ENCODE measurements at places on chromosomes 5 and 9.

- no peak for DNase-seq
Observed at GRCh38 chr5:110414360-110414759, 312.1 kb downstream of the TMEM232 start.

DNA sequence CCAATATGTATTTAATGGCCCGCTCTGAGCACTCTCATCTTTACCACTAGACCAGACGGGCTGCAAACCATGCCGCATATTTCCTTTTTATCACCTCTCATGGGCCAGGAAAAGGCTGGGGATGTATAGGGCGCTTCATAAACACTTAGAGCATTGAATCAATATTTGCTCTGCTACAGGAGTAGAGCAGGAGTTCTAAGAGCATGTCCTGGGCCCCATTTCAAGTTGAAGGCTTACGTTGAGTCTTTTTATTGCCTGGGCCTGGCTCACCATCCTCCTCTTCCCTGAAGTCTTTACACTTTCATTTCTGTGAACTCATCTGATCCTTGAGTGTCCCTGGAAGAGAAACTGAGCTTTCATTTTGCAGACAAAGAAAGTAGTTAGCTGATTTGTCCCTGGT lies 112.4 kb downstream of the FSTL4 start:
- no peak for DNase-seq

DNA sequence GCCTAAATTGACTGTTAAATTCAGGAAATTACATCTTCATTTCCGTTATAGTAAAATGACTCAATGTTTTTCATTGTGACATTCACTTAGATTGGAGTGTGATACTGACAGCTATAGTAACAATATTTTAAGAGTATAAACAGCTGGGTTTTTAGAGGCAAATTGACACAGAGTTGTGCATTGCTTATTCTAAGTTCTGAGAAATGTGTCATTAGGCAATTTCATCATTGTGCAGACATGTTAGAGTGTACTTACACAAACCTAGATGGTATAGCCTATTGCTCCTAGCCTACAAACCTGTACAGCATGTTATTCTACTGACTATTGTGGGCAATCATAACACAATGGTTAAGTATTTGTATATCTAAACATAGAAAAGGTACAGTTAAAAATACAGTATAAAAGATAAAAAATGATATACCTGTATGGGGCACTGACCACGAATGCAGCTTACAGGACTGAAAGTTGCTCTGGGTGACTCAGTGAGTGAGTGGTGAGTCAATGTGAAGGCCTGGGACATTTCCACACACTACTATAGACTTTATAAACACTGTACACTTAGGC lies 132.7 kb downstream of the PDE4D start:
- DNase-seq, result no peak

- DNase-seq, result no peak
Observed at GRCh38 chr5:143775258-143775657, 36.7 kb upstream of the HMHB1 start.

DNA sequence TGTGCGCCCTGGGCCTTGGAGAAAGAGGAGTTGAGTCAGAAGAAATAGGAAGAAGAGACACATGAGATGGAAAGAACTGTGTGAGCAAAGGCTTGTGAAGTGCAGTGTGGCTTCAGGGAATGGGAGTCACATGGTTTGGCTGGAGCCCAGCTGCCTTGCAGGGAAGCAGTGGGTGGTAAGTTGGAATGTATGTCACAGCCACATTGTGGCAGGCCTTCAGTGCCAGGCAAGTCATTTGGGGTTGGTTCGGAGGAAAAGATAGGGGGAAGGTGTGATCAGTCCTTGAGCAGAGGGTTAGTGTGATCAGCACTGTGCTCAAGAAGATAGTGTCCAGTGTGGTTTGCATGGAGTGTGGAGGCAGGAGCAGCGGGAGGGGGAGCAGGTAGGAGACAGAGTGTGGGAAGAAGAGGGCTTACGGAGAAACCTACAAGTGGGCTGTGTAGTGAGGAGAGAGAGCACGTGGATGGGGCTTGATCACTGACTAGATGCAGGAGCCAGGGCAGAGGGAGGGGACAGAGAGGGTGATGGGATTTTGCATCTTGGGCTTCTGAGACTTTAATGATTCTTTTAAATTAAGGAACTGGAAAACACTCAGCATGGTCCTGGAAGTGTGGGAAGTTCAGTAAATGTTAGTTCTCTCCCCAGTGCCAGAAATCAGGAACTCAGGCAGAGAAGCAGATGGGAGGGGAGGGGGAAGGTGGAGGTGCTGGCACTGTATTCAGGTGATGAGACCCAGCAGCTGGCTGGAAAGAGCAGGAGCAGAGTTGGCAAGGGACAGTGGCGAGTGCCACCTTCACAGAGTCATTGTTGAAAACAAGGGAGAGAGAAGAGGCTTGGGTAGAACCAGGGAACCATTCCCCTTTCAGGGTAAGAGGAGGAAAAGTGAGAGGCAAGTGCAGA lies 46.6 kb downstream of the ARHGAP26 start:
- no peak for DNase-seq

DNA sequence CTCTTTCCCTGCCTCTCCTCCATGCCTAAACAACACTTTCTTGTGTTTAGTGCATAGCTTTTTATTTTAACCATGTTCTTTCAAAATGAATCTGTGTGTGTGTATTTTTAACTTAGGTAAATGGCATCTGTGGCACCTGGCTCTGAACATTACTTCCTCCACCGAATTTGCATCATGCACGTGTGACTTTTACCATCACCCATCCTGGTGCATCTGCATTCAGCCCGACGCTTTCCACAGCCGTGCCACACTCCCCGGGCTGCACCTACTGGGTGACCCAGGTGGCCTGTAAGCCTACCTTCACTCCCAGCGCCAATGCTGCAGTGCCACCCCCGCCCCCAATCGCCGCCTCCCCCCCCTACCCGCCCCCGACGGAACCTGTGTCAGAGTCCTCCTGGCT lies 12.7 kb upstream of the FCN1 start:
- no peak for DNase-seq

DNA sequence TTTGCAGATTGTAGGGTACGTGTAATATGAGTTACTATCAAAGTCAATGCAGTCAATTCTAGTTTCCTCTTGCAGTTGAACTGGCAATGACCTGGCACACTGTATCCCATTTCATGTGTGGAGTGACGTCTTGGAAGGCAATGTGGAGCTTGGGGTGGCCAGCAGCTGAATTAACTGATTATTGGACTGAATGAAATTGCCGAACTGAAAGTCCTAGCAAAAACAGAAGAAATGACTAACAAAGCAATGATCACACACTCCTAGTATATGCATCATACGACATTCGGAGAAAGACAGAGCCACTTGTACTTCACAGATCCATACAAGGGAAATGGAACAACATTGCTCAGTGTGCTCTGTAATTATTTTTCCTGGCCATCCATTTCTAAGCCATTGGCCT lies 259.1 kb upstream of the DAPK1 start:
- no peak for DNase-seq

GRCh38 chr9:113363336-113363735 lies 13.4 kb downstream of the HDHD3 start:
- no peak for DNase-seq

DNA sequence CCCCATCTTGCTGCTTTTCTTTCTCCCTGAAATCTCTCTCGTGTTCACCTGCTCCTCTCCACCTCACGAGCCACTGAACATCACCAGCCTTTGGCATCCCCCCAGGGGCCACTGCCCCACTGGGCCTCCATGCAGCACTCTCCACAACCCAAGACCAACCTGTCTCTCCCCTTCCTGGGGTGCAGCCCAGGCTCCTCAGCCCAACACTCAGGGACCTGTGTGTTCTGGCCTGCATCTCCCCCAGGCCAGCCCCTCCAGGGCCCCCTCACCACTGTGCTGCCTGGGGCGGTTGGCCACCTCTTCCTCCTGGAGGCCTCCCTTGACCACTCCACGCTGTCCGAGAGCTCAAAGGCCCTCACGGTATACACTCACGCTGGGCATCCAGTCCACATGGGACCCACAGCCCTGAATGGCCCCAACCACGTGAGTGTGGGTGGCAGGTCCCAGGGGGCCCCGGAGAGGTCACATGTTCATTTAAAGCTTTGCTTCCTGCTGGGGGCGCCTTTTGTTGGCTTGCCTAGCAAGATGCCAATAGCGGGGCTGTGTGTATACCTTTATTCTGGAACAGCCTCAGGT lies 453 bp upstream of the DOK3 start:
- DNase-seq, result no peak

DNA sequence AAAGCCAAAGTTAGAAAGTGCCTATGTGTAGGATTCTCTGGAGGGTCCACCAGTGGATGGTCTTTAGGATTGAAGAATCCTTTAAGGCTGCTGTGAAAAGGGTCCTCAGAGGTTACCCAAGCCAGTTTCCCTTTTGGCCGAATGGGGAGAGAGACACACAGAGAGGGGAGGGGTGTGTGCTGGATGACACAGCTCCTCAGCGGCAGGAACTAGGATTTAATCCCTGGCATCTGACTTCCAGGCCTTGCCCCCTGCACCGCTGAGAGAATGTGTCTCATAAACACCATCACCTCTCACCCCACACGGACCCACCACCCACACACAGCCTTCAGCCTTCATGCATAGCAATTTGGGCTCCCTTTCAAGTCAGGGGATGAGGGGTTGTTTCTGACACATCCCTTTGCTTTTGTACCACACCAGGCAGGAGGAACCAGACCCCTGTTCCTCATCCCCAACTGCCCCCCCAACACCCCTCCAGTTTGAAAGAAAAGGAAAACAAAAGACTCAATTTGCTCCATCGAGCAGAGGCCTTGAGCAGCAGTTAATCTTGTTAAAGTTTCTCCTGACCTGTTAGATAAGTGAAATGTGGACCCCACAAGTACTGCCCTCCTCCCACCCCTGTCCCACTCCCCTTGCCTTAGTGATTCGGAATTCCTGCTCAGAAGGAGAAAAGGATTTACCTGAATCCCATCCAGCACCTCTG lies 4.0 kb downstream of the PAPPA start:
- no peak for DNase-seq

- DNase-seq, result no peak
Observed at GRCh38 chr5:12292610-12293204, 388.5 kb upstream of the CTNND2 start.

GRCh38 chr9:13267743-13268142 lies 11.7 kb downstream of the MPDZ start:
- no peak for DNase-seq

- DNase-seq, result no peak
Observed at GRCh38 chr5:152016421-152016820, 91.8 kb upstream of the GLRA1 start.

DNA sequence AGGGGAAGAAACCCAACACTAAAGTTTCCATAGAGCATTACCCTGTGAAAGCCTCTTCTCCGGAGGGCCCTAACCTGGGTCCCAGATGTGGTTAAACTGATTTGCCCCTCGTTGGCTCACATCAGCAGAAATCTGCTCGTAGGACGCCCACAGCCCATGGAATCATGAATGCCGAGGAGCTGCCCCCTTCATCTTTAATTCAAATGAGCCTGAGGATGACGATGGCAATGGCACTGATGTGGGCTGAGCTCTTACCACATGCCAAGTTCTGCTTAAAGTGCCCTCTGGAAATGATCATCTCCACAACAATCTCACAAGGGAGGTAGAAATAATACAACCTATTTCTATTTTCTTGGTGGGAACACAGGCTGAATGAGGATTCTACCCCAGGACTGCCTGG lies 183.3 kb downstream of the FSTL4 start:
- no peak for DNase-seq

DNA sequence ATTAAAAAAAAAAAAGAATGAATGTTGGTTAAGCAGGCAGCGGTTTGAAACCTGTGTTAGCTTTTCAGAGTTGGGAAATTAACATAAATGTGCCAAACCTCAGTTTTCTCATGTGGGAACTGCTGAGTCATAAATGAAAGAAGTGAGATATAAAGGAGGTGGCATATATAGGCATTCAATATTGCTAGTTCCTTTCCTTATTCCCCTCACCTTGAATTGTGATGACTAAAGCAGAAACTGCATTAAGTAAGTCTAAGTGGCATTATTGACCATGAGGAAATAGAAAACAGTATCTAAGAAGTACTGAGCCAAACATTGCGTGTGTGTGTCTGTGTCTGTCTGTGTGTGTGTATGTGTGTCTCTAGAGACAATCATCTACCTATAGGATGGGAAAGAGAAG lies 691.2 kb downstream of the TLR4 start:
- DNase-seq, result no peak

GRCh38 chr9:112582371-112583262 lies 96.0 kb downstream of the KIAA1958 start:
- DNase-seq, result no peak

DNA sequence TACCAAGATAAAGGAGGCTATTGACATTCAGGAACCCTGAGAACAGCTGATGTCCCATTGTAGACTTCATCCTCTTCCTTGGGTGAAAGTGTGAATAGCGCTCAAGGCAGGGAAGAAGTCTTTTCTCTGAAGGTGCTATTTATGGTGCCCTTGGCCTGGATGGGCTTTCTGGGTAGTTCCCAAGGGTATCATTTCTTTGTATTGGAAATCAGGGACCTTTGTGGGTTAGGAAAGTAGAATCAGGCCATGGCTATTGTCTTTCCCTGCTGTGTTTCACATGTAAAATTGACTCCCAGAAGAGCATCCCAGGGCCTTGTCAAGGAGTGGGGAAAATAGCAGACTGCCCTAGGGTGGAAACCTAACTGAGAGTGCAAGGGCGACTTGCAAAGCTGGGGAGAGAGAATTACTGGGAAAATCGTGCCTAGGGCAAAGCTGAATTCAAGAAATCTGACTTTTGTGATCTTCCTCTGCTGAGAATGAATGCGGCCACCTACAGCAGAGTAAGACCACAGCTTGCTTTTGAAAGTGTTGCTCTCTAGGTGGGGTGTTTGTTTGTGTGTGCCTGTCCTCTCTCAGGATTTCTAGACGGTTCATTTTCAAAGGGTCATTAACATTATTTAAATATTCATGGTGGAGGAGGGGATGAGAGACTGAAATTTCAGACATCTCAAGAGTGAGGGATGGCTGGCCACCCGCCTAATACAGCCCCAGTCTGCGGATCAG lies 160.6 kb downstream of the C9orf152 start:
- no peak for DNase-seq

GRCh38 chr5:36740259-36740898 lies 134.0 kb downstream of the SLC1A3 start:
- no peak for DNase-seq

DNA sequence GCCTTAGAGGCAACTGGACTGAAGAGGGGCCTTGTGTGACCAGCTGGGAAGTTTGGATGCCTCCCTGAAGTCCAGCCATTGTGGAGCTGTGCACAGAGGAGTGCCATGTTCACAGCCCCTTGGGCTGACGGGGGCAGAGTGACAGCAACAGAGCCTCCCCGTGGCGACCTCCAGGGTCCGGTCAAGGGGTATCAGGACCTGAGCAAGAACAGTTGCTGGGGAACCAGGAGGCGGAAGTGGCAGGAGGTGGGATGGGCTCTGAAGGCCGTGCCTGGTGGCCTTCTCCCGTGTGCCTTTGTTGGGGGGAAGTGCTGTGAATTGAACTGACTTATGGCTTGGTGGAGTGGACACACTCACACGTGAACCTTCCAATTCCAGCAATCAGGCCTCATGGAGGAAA lies 14.0 kb downstream of the BNIP1 start:
- no peak for DNase-seq

DNA sequence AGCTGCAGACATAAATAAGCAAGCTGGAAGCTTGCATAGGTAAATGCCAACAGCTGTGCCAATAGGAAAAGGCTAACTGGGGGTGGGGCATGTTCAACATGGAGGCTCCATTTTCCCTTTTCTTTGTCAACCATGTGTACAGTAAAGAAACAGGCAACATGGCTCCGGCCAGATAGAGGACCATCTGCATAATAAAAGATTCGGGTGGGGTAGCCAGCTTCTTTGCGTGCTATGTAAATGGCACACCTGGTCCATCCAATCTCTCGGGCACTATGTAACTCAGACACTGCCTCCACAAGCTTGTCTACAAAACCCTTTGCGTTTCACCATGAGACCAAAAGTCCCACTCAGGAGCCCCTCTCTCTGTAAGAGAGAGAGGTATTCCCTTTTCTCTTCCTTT lies 41.7 kb upstream of the DENND4C start:
- no peak for DNase-seq

All from effector CD4-positive, alpha-beta T cell (primary cell).